Bronchial epithelial cell (primary cell): ENCODE measurements at places on chromosomes 2 and 18.

DNA sequence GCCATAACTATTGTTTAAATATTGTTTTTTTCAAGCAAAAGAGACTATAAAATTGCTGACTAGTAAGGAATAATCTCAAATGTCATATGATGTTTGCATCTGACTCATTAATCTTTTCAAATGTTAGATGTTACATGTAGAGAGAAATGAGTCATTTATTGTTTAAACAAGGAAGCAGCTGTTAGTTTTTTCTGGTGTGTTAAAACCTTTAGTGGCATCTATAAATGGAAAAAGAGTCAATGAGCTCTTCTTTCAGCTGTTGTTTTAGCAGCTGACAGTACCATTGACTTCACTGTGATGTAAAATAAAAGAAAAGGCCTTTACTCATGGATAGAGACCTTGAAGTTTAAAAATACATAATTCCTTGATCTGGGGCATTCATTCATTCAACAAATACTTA, 1.8 kb upstream of the KLHL41 start:
- peak; percentile 92 for DNase-seq

GRCh38 chr18:59823596-59824195, 76.1 kb upstream of the PMAIP1 start:
- DNase-seq: peak; percentile 63

DNA sequence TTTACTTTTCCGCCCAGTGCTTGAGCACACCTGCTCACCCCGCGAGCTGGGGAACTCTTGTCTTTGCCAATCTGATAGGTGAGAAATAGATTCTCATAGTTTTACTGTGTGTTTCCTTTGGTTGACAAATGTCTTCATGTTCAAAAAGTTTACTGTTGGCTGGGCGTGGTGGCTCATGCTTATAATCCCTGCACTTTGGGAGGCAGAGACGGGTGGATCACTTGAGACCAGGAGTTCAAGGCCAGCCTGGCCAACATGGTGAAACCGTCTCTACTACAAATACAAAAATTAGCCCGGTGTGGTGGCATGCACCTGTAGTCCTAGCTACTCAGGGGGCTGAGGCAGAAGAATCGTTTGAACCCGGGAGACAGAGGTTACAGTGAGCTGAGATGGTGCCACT, 10.3 kb downstream of the ODC1 start:
- DNase-seq: no peak

GRCh38 chr2:181310967-181311366, 146.2 kb upstream of the ITGA4 start:
- DNase-seq: no peak

DNA sequence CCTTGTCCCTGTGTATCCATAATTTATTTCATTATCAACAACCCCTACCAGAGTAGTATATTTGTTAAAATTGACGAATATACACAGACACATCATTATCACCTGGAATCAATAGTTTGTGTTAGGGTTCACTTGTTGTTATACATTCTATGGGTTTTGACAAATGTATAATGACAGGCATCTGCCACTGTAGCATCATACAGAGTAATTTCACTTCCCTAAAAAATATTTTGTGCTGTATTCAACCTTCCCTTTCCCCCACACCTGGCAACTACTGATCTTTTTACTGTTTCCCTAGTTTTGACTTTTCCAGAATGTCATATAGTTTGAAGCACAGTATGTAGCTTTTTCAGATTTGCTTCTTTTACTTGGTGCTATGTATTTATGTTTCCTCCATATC, 132.0 kb downstream of the ZNF804A start:
- no peak for DNase-seq

DNA sequence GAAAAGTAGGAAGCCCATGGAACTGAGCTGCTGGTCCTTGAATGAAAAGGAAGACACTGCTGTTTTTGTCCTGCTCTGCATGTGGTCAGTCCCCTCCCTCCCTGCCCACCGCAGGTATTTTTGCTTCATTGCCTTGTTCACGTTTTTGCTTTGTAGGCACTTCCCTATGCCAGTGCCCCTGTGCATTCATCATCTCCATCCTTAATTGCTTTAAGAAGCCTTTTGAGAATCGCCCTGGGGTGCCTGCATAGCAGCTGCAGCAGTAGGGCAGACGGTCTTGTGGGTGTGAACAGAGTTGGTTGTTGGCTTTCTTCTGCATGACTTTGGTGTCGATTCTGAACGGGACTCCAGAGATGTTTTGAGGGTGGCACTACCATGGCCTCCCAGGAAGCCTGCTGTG, 97.0 kb downstream of the CABLES1 start:
- no peak for DNase-seq

GRCh38 chr2:103346780-103347179, 584.9 kb downstream of the TMEM182 start:
- DNase-seq: no peak

GRCh38 chr2:101485856-101486255, 10.9 kb upstream of the RFX8 start:
- DNase-seq: no peak

DNA sequence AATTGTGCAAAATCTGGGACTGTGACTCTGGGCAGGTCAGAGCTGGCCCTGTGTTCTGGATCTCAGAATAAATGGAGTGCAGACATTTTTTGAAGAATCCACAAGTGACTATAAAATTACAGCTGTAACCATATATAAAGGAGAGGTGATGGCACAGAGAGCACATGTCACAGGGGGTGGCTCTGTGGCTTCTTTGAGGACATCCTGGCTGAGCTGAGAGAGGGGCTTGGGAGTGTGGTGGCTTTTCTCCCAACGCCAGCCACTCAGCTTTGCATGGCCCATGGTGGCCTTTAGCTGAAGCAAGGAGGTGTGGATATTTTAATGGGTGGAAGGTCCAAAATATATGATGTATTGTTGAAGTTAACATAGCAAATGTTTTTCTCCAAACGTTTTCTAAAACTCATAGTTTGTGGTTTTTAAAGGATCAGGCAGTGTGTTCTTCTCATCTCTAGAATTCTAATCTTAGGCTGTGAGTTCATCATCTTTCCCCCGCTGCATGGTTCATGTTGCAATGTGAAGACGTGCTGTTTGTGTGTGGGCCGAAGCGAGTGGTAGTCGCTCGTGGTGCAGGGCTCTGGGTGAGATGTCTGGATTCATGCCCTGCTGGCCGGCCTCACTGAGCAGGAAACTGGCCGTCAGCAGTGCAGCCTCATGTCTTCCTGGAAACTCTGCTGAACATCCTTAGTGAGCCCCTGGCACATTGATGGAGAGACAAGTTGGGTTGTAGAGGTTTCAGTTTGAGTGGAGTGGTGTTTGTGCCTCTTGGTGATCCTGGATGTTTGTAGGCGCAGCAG, 109.9 kb downstream of the ZNF236 start:
- no peak for DNase-seq

GRCh38 chr2:223947711-223948205, 2.6 kb upstream of the WDFY1 start:
- peak; percentile 17 for DNase-seq

DNA sequence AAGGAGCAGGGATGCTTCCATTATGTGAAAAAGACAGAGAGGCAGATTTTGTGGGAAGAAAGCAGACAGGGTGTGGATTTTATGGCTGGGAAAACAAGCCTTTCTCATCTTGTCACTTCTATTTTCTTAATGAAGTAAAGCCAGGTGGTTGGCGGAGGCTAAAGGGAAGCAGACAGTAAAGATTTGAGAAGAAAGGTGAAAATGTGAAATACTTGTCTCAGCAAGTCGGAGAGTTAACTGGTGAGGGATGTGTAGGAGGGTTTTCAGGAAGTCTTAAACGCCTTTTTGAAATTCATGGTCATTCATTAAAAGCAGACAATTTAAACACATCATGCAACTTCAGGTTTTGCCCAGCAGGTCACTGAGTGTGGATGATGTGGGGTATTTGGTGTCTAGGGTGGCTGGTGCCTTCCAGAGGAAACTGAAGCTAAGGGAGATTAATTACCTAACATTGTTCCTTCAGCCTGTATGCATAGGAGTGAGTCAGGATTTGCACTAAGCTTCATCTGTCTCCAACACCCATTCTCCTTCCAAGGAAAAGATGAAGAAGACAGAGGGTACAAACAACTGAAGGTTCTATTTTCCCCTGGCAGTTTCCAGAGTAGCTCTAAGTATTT, 20.7 kb downstream of the SLC14A2 start:
- DNase-seq: peak; percentile 60

DNA sequence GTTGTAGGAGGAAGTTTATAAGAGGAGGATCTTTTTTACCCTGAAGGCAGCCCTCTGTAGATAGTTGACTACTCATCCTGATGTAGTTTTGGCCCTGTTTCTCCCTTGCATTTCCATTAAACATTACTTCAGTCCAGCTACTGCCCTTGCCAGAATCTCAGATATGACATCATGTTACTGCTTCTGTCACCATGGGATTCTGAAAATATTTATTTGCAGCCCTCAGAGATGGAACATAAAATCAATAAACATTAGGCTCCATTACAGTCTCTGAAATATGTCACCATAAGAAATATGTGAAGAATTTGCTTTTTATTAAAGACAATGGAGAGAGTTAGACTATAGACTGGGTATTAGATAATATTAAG, 68.7 kb upstream of the STK39 start:
- no peak for DNase-seq

GRCh38 chr18:23885750-23886149, 128.8 kb upstream of the TTC39C start:
- DNase-seq: no peak

DNA sequence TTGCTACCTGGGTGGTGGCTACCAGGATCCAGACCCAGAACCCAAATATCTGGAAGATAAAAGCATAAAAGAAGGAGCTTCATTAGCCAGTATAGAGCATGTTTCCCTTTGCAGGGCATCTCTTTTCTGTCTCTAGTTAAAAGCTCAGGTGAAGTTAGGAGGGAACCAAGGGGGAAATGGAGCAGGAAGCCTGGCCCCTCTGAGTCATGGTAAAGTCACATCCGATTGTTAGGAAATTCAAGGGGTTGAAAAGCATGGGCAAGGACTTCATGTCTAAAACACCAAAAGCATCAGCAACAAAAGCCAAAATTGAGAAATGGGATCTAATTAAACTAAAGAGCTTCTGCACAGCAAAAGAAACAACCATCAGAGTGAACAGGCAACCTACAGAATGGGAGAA, 126.9 kb downstream of the RPIA start:
- DNase-seq: peak; percentile 62

DNA sequence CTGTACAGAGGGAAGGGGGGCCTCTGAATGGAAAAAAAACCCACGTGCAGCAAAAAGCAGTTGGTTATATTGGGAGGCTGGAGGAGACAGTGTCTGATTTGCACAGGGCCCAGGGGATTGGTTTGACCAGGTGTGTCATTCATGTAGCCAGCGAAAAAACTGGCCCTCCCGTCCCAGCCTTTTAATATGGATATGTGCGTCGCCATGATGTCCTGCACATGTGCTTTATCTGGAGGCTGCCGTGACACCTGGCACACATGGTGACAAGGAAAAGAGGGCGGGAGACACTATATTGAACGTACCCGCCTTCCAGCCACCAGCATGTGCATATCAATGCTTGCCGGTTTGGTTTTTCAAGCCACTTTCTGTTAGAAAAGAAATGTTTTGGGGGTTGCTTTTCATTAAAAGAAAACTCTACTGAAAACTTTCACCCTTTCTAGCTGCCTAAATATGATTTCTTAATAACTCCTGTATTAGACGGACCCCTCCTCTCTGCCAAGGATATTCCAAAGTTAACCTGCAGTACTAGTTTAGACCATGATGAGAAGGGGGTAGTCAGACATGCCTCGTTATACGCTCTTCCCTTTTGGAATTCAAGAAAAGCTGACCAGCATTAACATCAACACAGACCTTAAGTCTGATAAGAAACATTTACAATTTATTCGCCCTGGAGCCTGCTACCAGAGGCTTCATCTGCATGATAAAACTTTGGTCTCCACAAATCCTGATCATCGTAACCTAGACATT, 16.2 kb downstream of the SLC25A52 start:
- no peak for DNase-seq

DNA sequence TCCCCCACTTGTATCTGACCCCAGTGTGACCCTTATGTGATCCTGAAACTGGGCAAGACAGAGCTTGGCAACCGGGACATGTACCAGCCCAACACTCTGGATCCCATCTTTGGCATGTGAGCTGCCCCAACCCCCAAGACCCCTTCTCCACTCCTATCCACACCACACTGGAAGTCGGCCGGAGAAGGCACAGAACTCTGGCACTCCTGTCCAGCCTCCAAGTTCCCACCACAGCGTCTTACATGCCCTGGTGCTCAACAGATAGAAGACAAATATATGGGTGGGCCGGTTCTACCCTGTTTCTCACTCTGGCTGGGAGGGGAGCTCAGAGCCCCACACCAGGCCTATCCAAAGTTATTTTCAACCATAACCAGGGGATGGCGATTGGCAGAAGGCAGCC, 40.8 kb downstream of the LMAN2L start:
- no peak for DNase-seq

GRCh38 chr2:208228476-208228875, 26.4 kb downstream of the IDH1 start:
- DNase-seq: no peak

DNA sequence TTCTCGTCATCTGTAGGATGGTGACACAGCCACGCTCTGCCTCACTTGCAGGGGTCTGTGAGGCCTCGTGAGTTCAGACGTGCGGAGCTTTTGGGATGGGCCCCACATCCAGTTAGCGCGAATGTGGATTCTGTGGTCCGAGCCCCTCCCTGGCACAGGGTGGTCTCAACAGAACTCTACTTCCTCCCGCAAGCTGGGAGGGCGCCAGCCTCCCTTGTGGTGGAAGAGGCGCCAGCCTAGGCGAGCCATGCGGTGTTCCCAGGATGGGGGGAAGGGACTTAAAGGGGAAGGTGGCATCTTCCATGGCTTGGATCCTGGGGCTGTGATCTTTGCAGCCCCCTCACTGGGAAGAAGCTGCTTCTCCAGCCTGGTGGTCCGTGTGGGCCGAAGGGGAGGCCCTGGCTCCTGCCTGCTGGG, 1.4 kb downstream of the SNORC start:
- no peak for DNase-seq

GRCh38 chr18:63159590-63159989, 160.0 kb downstream of the BCL2 start:
- no peak for DNase-seq

- DNase-seq: no peak
These were observed 76.9 kb downstream of the TWIST2 start for GRCh38 chr2:238924796-238925195.

DNA sequence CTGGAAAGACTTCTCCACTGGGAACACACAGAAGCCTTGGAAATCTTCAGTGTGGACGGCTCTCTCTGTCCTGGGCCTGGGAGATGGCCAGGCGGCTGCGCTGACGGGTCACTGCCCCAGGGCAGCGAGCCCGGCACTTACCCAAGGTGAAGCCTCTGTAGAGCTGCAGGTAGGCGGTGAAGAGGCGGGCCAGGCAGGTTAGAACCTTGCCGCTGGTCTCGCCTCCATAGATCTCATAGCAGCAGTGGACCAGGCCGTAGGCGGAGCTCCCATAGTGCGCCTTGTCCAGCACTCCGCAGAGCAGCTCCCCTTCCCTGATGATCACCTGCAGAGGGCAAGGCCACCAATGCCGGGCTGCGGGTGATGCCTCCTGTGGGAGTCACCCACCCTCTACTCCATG, 53.0 kb downstream of the POLR1A start:
- DNase-seq: no peak

- DNase-seq: no peak
These were observed 474.5 kb downstream of the TGIF1 start for GRCh38 chr18:3924455-3924854.
